ENCODE measurements at places on chromosomes 12 and 14. TPM values are rescaled to one million over a fixed set of nuclear protein-coding genes. Genes with fewer than 3 reads are reported as not detected.

RASAL1 gene
- total RNA-seq: not detected

RPL10L gene
- not detected for total RNA-seq

PMCH gene
- 0.27 TPM for total RNA-seq

HAL gene
- total RNA-seq: 0.09 TPM

JPH4 gene
- total RNA-seq: not detected

DNA sequence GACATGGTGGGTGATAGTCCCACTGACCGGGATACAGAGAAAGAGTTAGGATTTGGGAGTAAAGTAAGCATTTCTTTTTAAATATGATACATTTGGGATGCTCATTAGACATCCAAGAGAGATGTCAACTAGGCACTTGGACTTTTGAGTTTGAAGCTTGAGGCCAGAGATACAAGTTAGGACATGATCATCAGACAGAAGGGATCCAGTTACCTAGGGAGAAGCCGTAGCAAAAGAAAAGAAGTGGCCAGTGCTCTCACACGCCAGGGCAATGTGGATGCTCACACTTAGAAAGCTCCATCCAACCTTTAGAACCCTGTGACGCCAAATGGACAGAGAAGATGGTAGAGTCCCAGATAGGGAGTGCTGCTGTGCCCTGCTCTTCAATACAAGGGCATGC, 14.0 kb upstream of the STON2 start:
- DNase-seq: no peak

DNA sequence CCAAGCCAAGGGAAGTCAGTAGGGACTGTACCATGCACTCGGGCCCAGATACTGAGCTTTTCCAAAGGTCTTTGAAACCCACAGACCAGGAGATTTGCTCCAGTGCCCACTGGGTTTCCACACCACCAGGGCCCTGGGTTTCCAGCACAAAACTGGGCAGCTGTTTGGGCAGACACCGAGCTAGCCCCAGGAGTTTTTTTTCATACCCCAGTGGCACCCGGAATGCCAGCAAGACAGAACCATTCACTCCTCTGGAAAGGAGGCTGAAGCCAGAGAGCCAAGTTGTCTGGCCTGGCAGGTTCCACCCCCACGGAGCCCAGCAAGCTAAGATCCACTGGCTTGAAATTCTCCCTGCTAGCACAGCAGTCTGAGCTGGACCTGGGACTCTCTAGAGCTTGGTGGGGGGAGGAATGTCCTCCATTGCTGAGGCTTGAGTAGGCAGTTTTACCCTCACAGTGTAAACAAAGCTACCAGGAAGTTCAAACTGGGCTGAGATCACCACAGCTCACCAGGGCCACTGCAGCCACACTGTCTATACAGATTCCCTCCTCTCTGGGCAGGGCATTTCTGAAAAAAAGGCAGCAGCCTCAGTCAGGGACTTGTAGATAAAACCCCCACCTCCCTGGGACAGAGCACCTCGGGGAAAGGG, 793.7 kb downstream of the RPS29 start:
- DNase-seq: no peak

DNA sequence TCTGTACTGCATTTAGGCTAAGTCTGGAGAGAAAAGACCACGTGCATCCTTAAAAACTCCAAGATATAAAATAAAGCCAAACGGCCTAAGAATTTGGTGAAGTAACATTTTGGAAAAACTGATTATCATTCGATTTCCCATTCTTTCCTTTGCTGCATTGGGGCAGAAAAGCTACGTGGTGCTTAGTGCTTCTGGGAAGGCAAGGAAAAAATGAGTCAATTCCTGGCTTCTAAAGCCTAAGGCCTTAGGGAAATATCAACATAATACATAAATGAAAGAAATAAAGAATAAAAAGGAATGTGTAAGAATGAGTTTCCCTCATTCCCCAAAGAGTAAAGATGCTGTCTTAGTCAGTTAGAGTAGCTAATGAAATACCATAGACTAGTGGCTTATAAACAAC, 520.5 kb downstream of the GLT1D1 start:
- DNase-seq: no peak

GRCh38 chr12:132004946-132005345, 55.2 kb downstream of the EP400 start:
- no peak for DNase-seq

- DNase-seq: no peak
Measured at GRCh38 chr12:106304001-106304421, 1.5 kb downstream of the TCP11L2 start.

- no peak for DNase-seq
Measured at GRCh38 chr12:76014007-76014406, 17.6 kb downstream of the PHLDA1 start.

DNA sequence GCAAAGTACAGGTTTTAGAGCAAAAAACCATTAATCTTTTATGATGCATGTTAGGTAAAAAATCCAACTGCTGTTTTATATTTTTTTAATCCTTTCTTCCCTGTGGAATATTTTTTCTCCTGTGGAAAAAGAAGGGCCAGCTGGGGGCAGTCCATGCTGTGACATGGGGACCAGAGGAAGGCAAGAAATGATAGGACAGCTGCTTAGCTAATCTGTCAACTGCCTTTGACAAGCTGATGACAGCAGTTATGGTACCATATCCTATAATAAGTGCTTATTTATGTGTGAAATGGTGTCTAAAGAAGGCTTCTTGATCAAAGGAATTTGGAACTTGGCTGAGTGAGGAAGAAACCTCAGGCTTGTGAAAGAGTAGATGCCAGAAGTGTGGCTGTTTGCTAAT, 452.4 kb upstream of the NOVA1 start:
- DNase-seq: no peak

All from fibroblast of the aortic adventitia (primary cell).